OCI-LY7 (cell line): ENCODE measurements at places on chromosomes 3 and 15. TPM values are rescaled to one million over a fixed set of nuclear protein-coding genes. Genes with fewer than 3 reads are reported as not detected.

The FEZF2 gene
- not detected in 2 replicates for total RNA-seq

The SLC51B gene
- total RNA-seq: not detected in 2 replicates

The IRAK2 gene
- total RNA-seq: 1.2 and 1.4 TPM in 2 replicates

The ADAMTS9 gene
- not detected in 2 replicates for total RNA-seq

The FBXW12 gene
- 0.37 and 0.44 TPM in 2 replicates for total RNA-seq

The PYDC2 gene
- not detected in 2 replicates for total RNA-seq

The FSD2 gene
- 0.28 and 0.32 TPM in 2 replicates for total RNA-seq

The BAHD1 gene
- 22.3 TPM in 2 replicates for total RNA-seq

The SAXO2 gene
- total RNA-seq: 6.5 and 6.6 TPM in 2 replicates

The CCDC54 gene
- total RNA-seq: not detected in 2 replicates

The ADCY5 gene
- 0.63 TPM in 1 of 2 replicates, not detected in the other for total RNA-seq

The THUMPD3 gene
- 57.0 and 58.8 TPM in 2 replicates for total RNA-seq

The DUOXA2 gene
- not detected in 2 replicates for total RNA-seq

- DNase-seq: no peak
Measured at GRCh38 chr3:127411083-127411727, 123.4 kb upstream of the PRR20G start.

DNA sequence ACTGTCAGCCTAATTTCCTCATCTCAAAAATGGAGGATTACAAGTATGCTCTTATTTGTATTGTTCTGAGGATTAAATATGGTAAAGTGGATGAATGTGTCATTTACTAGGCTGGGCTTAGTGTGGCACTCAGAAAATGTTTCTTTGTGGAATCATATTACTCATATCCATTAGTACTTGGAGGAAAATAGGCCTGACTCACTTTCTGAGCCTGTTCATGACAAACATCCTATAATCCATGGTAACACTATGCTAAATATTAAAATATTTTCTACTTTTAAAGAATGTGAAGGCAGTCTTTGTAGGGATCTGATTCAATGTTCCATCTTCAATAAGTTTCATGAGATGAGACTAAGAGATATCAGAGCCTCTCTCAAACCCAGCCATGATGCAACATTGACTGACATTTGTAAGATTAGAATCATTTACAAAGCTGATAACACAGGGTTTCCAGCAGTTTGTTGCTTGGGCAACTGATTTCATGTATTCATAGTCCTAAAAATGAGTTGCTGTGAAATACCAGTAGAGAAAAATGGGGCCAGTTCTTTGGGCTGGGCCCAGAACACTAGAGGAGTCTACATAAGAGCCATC lies 1048.5 kb downstream of the NTRK3 start:
- DNase-seq: no peak

DNA sequence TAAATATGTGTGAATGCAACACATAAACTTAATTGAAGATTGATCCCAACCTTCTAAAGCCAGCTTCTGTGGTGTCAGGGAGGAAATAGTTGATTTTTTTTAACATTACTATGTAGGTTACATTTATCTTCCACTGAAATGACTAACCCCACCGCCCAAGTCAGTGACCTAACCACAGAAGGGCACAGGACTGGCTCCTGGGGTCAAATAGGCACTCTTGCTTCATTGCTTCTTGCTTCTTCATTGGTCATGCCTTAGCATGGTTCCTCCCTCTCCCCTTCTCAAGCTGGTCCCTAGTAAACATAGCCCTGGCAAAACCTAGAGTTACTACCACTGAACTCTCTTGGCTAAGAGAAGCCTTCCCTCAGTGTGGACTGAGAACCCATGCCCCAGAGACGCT lies 12.3 kb downstream of the EIF1B start:
- no peak for DNase-seq

DNA sequence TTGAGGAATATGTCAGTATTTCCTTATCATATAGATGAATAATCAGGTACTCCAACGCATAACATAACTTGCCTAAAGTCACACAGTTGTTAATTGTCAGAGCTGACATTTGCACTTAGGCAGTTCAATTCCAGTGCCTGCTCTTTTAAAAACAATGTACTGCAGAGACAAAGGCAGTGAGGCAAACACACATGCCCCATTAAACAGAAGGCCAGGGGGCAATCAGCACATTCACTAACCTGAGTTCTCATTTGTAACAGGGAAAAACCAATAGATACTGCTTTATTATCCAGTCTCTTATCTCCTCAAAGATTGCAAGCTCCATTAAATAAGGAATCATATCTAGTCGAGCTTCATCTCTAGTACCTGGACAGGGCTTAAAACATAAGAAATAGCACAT lies 1017.4 kb downstream of the SQOR start:
- no peak for DNase-seq

GRCh38 chr3:106423321-106424225 lies 554.8 kb upstream of the CBLB start:
- no peak for DNase-seq

DNA sequence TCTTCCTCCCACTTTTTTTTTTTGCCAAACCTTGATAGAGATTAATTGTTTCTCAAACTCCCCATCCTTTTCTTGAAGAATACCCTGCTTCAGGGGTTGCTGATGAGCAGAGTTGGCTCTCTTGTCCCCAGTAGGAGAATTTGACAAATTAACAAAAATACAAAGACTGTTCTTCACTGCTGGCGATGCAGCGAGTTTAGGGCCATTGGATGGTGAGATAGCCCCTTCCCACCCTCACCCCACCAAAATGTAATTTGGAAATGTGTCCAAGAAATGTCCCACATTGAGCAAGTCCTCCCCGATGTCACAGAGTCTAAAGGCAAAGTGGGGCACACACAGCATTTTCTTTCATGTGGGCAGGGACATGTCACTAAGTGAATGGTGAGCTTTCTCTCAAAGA lies 136.0 kb upstream of the RARB start:
- no peak for DNase-seq

- no peak for DNase-seq
Measured at GRCh38 chr3:126967386-126967785, 15.5 kb upstream of the PLXNA1 start.

GRCh38 chr3:146705225-146705624 lies 100.1 kb upstream of the PLSCR5 start:
- DNase-seq: no peak

- DNase-seq: peak; percentile 17
Measured at GRCh38 chr15:31034152-31034551, 42.7 kb upstream of the MTMR10 start.

GRCh38 chr15:88120026-88120425 lies 136.5 kb downstream of the NTRK3 start:
- no peak for DNase-seq

DNA sequence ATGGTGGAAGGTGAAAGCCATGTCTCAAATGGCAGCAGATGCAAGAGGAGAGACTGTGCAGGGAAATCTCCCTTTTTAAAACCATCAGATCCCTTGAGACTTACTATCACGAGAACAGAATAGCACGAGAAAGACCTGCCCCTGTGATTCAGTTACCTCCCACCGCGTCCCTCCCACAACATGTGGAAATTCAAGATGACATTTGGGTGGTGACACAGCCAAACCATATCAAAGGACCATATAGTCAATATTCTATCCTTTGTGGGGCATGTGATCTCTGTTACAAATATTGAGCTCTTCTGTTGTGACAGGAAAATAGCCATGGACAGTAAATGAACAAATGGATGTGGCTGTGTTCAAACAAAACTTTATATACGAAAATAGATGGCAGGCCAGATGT lies 77.2 kb upstream of the ACKR4 start:
- DNase-seq: no peak

- DNase-seq: no peak
Measured at GRCh38 chr3:10974746-10975375, 17.7 kb upstream of the SLC6A1 start.

- DNase-seq: no peak
Measured at GRCh38 chr3:69422751-69423150, 36.9 kb upstream of the FRMD4B start.

DNA sequence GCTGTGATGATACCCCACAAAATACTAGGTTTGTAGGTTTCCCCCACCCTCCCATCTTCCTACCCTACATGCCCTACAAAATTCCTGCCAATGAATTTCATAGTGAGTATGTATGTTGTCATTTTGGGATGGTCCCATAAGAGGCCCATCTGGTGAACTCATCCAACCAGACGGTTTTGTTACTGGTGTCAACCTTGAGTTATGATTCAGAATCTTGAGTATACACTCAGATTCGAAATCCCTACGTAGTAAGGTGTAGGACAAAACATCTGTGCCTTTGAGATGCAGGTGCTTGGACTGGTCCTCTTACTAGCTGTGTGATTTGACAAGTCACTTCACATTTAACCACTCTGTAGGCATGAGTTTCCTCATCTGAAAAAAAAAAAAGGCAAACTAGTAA lies 3.6 kb downstream of the SIAH2 start:
- DNase-seq: no peak
